ENCODE measurements at places on chromosomes 3 and 15. TPM values are rescaled to one million over a fixed set of nuclear protein-coding genes. Genes with fewer than 3 reads are reported as not detected.

GRCh38 chr15:61890106-61890505, 170.1 kb downstream of the VPS13C start:
- DNase-seq, result no peak

GRCh38 chr15:99440029-99440428, 125.8 kb upstream of the MEF2A start:
- DNase-seq, result no peak

GRCh38 chr15:88419830-88420229, 47.4 kb downstream of the MRPL46 start:
- DNase-seq, result no peak

GRCh38 chr3:188948281-188948996, 223.3 kb upstream of the TPRG1 start:
- peak; percentile 48 for DNase-seq

DNA sequence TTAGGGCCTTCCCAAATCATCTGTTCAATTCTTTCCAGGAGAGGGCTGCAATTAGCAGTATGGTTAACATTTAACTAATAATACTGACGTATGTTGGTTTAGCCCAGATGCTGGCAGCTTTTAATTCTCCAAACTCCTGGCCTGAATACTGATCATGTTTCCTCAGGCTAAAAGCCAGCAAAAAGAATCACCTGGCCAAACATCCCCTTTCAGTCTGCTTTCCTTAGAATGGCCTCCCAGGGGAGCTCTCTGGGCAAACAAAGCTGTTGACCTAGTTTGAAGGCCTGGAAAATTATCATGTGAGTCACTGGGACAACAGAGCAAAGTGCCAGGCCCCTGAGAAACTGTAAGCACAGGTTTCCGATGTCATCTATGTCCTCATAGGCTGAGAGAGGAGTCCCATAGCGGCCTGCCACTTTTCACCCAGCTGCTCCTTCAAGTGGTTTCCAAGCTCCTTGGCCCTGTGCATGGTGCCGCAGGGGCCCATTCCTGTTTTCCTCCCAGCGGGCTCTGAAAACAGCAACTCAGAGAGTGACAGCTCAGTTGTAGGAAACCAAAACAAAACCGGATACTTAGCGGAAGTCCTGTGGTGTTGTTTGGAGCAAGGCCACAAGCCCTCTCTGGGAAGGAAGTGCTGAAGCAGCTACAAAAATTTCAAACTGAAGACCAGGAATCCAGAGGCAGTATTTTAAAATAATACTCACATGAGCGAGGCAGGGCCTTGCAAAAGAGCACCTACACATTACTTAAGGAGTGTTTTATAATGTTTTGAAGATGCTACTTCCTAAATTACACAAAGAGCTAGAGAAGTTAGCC, 36.5 kb upstream of the RAB11A start:
- peak; percentile 95 for DNase-seq

- DNase-seq, result no peak
These were observed 428.0 kb upstream of the ARHGEF26 start for GRCh38 chr3:153693207-153693606.

- no peak for DNase-seq
These were observed 927.3 kb upstream of the EPHA6 start for GRCh38 chr3:95887114-95887513.

DNA sequence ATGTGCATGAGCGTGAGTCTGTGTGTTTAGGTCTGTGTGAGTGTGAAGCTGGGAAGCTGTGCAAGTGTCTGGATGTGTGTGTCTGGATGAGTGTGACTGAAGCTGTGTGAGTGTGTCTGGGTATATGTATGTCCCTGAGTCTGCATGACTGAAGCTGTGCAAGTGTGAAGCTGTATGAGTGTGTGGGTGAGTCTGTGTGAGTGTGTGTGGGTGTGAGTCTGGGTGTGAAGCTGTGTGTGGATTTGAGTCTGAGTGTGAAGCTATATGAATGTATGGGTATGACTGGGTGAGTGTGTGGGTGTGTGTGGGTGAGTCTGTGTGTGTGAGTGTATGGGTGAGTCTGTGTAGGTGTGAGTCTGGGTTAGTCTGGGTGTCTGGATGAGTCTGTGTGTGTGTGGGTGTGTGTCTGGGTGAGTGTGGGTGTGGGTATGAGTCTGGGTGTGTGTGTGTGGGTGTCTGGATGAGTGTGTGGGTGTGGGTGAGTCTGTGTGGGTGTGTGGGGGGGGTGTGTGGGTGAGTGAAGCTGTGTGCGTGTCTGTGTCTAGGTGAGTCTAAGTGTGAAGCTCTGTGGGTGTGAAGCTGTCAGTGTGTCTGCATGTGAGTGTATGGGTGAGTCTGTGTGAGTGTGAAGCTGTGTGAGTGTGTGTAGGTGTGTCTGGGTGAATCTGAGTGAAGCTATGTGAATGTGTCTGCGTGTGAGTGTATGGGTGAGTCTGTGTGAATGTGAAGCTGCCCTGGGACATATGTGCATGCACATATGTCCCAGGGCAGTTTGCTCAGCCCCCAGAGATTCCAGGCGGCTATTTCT, 20.3 kb downstream of the MINAR1 start:
- DNase-seq, result no peak

DNA sequence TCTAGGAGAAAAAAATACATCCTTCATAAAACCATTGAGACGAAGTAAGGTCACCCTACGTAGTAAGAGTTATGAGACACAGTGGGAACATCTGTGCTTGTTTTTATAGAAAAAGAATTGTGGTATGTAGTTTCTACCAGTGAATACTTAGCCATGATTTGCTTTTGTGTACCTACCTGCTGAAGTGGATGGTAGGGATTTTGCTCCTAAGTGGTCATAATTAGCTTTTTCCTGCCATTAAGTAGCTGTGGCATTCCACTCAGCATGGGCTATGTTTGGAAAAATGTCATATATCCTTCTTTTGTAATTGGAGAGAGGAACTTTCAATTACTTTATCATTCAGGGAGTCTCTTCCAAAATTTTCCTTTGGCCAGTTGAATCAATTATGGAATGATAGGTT, 63.7 kb downstream of the CHD2 start:
- DNase-seq, result no peak

DNA sequence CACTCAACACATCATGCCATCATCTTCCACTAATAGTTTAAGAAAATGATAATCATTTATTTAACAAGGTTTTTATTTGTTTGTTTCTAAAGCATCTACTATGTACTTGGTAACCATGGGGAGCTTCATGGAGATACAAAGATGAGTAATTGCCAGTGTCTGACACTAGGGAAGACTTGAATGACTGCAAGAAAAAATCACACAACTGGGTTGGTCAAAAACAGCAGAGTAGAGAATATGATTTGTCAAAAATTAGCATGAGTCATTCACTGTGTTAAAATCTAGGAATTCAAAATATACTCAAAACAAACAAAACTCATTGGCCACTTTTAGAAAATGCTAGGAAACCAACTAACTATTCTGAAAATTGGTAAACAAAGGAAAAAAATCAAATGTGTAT, 6.3 kb downstream of the BNC1 start:
- DNase-seq, result no peak

DNA sequence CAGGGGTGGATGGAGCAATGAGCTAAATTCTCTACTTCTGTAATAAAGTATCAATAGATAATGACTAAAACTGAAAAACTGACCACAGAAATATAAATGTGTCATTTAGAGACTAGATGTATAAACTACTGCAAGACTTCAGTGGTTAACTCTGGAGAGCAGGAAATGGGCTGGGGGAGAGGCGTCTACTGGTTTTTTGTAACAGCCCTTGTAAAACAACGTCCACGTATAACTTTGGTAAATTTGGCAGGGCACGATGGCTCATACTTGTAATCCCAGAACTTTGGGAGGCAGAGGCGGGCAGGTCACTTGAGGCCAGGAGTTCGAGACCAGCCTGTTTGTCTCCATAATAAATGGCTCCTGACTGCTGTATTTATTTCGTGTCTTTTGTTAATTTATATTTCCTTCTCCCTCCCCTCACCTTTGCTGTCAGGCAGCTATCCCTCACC, 12.5 kb downstream of the RAB27A start:
- no peak for DNase-seq

DNA sequence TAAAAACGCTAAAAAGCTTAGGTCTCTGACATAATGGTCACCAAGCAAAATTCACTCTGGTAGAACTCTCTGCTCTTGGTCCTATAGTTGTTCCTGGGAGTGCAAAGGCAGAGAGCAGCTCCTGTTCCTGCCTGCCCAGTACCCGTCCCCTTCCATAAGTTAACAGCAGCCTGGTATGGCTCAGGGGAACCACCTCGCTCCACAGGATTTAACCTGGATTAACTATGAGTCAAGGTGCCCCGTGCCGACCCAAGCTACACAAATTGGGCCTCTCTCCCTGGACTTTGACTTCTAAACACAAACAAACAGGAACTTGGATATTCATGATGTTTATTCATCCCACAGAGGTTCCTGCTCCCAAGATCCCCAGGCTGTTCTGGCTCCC, 32.1 kb downstream of the SCAP start:
- DNase-seq, result no peak

GRCh38 chr15:92130906-92131305, 262.8 kb upstream of the ST8SIA2 start:
- DNase-seq, result no peak

DNA sequence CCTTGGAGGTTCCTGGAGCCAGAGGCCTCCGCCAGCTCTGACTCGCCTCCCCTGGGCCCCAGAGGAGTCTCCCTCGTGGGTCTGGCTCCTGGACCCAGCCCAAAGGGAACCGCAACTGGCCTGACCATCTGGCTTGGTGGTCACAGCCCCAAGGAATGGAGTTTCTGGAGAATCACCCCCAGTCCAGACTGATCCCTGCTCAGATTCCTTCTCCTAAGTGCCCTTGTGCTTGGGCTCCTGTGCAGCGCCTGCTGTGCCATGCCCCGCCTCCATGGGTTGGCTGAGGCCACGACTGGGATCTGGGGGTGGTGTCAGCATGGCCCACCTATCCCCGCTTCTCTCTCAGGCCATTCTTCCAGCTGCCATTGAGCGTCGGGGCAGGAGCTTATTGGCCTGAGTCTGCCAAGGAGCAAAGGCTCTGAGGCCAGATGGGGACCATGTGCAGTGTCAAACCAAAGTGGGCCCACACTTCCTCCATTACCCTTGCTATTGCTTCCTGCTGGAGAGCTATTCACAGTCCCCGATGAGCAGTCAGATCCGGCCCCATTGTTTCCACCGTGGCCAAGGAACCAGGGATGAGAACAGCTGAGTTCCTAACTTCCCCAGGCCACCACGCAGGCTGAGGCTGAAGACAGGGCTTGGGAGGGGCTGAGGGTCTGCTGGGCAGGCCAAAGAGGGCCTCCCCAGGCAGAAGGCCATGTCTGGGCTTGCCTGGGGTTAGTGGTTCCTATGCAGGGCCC, 19.0 kb downstream of the CSPG4 start:
- no peak for DNase-seq

Gene FETUB
- total RNA-seq, result not detected

Gene GOLGA8A
- total RNA-seq, result 32.0 TPM

Gene DGKG
- 5.7 TPM for total RNA-seq

Gene DPPA2
- not detected for total RNA-seq

Gene TMEM40
- total RNA-seq, result not detected

Gene SLC12A1
- total RNA-seq, result not detected

Data from tibial nerve (tissue), 4 donors.